ENCODE measurements at places on chromosomes 4 and X.

- no peak for DNase-seq
Observed at GRCh38 chr4:104022226-104022625, 302.4 kb upstream of the TACR3 start.

DNA sequence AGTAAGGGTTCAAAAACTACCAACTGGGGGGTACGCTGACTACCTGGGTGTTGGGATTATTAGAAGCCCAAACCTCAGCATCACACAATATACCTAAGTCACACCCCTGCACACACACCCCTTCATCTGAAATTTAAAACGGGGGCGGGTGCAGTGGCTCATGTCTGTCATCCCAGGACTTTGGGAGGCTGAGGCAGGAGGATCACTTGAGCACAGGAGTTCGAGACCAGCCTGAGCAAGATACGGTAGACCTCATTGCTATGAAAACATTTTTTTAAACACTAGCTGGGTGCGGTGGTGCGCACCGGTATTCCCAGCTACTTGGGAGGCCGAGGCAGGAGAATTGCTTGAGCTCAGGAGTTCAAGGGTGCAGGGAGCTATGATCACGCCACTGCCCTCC, 331.0 kb downstream of the ASMT start:
- DNase-seq = no peak

DNA sequence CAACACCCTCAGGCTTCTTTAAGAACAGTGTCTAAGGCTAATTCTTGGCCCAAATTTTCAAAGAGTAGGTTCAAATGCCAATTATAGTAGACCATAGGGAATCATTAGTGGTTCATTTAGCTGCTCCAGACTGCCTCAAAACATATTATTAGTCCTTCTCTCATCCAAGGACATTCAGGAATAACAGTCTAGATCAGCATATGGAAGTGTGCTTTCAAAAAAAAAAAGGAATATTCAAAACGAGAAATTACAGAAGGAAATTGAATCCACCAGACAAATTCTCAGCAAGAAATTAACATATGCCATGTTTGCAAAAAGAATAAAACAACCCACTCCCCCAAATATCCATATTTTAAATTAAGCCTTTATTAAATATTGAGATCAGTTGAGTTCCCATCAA, 293.1 kb downstream of the SMARCA1 start:
- no peak for DNase-seq

GRCh38 chr4:184421533-184422155, 52.7 kb downstream of the IRF2 start:
- no peak for DNase-seq

DNA sequence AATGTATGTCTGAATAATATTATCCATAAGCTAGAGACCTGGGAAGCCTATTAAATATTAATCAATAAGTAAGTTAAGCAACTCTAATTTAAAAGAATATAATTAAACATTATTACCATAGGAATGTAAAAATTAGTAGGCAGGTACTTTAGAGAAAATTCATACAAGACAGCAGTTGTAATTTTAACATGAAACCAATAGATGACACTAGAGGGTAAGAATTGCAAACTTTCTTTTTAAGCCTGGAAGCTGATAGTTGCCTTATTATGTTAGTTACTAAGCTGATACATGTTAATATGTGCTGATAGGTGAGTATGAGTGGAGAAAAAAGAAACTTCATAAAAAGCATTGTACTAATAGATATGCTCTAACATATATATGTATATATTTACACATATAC, 1157.4 kb downstream of the FAM133A start:
- peak; percentile 4 for DNase-seq

DNA sequence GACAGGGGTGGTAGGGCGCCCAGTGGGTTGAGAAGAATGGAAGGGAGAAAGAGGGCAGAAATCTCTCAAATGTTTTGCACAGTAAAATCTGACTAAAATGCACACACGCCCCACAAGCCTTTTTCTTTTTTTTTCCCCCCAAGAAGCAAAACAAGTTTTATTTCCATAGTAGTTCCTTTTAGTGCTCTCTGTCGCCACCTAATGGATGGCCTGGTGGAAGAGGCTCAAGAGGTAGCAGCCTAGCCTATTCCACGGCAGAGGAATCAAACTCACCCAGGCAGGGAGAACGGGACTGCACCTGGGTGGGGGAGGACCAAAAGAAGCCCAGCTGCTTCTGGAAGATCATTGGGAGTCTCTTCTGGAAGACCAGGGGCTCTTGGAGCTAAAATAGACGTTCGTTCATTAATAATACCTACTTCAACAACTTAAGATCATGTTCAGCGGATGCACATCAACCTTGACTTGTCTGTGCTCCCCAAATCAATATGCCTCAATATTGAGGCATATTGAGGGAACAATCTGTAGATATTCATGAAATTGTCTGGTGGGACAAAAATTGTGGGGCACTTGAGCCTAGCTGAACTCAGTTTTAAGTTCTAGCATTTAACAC, 31.6 kb upstream of the IRAK1 start:
- DNase-seq = peak; percentile 70

DNA sequence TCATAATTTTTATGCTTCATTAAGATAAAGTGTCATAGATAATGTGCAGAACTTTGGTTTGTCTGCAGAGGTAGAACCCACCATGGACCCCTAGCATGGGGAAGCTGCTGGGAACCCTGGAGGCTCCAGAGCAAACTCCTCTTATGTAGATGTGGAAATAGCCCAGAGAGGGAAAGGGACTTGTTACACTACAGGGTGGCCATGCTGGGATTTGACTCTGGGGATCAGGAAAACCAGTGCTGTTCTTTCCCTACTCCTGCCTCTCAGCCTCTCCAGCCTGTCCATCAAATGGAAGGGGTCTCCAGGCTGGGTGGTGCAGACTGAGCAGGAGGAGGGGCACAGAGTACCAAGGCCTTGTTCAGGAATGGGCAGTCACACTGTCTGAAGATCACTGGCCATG, 54.2 kb downstream of the MSX1 start:
- DNase-seq = no peak

DNA sequence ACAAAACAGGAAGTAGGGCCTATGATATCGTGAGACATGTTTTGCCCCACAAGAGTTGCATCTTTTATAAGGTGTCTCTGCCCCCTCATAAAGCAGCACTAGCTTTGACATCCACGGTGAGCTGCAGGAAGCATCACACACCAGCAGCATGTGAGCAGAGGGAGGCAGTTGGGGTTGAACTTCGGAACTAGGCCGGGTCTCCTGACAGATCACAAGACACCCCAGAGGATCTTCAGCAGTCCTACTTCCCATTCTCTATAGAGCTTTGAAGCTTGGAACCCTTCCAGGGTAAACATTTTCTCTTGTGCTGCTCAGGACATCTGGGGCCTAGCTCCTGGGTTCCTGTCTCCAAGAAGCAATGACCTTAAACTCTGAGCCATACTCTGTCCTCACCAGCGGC, 27.5 kb downstream of the YY2 start:
- DNase-seq = peak; percentile 39

GRCh38 chr4:156974264-156974663, 2.7 kb upstream of the PDGFC start:
- DNase-seq = peak; percentile 89
